ENCODE measurements at places on chromosomes 5 and 9. TPM values are rescaled to one million over a fixed set of nuclear protein-coding genes. Genes with fewer than 3 reads are reported as not detected.

The BICD2 gene
- polyA plus RNA-seq, result 32.8 TPM

The GLIPR2 gene
- 36.2 TPM for polyA plus RNA-seq

The AMBP gene
- polyA plus RNA-seq, result not detected

The NLN gene
- 3.6 TPM for polyA plus RNA-seq

The LMX1B gene
- not detected for polyA plus RNA-seq

The ARHGEF37 gene
- polyA plus RNA-seq, result 0.36 TPM

The ENHO gene
- not detected for polyA plus RNA-seq

The JAKMIP2 gene
- 0.14 TPM for polyA plus RNA-seq

The OCLN gene
- polyA plus RNA-seq, result 0.09 TPM

The RELL2 gene
- 5.9 TPM for polyA plus RNA-seq

The B4GALT7 gene
- 26.4 TPM for polyA plus RNA-seq

The ENC1 gene
- 2.7 TPM for polyA plus RNA-seq

The TMEM250 gene
- polyA plus RNA-seq, result 30.3 TPM

The RXRA gene
- 0.80 TPM for polyA plus RNA-seq

The GPR151 gene
- polyA plus RNA-seq, result not detected

The GALNT12 gene
- polyA plus RNA-seq, result 0.90 TPM

The TSSK1B gene
- not detected for polyA plus RNA-seq

The ERMP1 gene
- polyA plus RNA-seq, result 6.7 TPM

The SPINK5 gene
- polyA plus RNA-seq, result not detected

The TRIM7 gene
- polyA plus RNA-seq, result 0.71 TPM

The TMEM215 gene
- not detected for polyA plus RNA-seq

The PCDHB2 gene
- polyA plus RNA-seq, result not detected

The MLLT3 gene
- 3.2 TPM for polyA plus RNA-seq

The INSL6 gene
- 0.38 TPM for polyA plus RNA-seq

The SHISAL2B gene
- not detected for polyA plus RNA-seq

The STPG3 gene
- polyA plus RNA-seq, result not detected

The TMC1 gene
- not detected for polyA plus RNA-seq

The CDH9 gene
- polyA plus RNA-seq, result not detected

The PLCXD3 gene
- not detected for polyA plus RNA-seq

The ZNF622 gene
- polyA plus RNA-seq, result 63.7 TPM

The CD274 gene
- 0.35 TPM for polyA plus RNA-seq

The GALNT10 gene
- polyA plus RNA-seq, result 25.0 TPM

The UNC5A gene
- polyA plus RNA-seq, result not detected

The FOXD4L3 gene
- polyA plus RNA-seq, result not detected

The UBAP1 gene
- 32.0 TPM for polyA plus RNA-seq

All from IgD-negative memory B cell (primary cell).